Pulmonary artery endothelial cell (primary cell): ENCODE measurements at places on chromosomes 3 and 15.

GRCh38 chr3:173009410-173009809 lies 131.6 kb downstream of the SPATA16 start:
- no peak for DNase-seq

DNA sequence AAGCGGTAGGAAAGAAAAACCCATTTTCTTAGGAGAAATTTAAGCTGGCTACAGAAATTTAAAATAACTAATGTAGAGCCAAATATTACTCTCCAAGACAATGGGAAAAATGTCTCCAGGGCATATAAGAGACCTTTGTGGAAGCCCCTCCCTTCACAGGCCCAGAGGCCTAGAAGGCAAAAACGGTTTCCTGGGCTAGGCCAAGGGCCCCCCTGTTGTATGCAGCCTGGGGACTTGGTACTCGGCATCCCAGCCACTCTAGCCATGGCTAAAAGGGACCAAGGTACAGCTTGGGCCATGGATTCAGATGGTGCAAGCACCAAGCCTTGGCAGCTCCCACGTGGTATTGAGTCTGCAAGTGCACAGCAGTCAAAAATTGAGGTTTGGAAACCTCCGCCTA lies 90.1 kb downstream of the CGGBP1 start:
- DNase-seq: no peak

GRCh38 chr3:65953881-65954733 lies 84.6 kb downstream of the MAGI1 start:
- DNase-seq: no peak

DNA sequence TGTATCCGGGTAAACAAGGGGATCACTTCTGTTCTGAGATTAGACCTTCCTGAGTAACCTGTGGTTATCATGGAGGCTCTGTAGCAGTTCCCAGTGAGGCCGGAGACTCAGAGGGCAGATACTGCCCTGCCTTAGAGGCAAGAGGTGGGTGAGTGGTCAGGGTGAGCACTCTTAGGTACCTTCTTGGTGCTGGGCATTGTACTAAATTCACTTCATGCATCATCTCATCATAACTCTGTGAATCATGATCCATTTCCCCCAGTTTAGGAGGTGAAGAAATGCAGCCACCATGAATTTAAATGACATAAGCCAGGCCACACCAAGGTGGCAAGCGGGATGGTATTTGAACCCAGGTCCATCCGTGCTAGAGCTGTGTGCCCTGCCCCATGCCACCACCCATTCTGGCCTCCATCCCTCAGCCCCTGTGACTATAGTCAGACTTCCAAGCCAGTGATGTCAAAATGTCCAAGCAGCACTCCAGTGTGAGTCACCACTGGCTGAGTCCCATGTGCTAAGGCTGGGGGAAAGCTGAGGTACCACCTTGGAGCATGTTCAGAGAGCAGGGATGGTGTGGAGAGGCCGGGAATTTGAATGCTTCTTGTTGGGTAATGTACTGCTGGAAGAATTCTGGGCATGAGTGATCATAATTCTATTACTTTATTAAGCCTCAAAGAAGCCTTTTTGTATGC lies 88.8 kb downstream of the EPHB1 start:
- DNase-seq: no peak

DNA sequence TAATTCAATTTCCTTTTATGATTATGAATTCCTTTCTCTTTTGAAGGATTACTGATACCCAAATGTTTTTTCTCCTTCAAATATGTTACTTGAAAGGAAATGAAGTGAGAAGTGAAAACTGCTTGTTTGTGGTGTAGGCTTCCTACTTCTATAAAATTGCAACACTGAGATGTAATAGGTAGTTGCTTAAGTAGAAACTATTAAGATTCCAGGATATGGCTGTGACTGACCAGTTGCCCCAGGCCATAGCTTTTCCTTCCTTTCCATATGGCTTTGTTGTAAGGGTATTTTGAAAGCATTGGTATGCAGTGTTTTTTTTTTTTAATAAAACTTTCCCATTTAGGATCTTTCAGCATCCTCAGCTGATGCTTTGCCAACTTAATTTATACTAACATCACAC lies 28.5 kb downstream of the DNAJC13 start:
- DNase-seq: peak; percentile 57
